ENCODE measurements at places on chromosomes 6 and 20. TPM values are rescaled to one million over a fixed set of nuclear protein-coding genes. Genes with fewer than 3 reads are reported as not detected.
A peak's percentile ranks its signal among the peaks of the same experiment; 100 is the strongest.

- no peak for DNase-seq
These were observed 104.9 kb downstream of the TCP11 start for GRCh38 chr6:35036059-35036827.

GRCh38 chr6:84763003-84763885, 1.2 kb downstream of the TBX18 start:
- peak; percentile 94 for DNase-seq

DNA sequence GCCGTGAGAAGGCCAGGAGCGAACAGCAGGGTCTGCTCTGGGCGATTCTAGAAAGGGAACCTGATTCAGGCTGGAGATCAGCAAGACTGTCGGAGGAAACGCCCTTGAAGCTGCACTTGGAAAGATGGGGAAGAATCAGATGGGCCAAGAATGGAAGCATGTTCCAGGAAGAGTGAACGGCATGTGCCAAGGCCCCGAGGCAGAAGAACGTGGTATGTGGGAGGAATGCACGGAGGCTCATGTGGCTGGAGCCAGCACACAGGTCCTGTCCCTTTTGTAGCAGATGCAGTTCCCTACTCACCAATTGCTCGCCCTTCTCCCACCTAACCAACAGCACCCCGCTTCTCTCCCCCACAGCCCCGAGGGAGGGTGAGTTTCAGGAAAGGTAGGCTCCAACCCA, 180.6 kb downstream of the TFAP2C start:
- DNase-seq = no peak

- DNase-seq = no peak
These were observed 72.0 kb upstream of the THEMIS start for GRCh38 chr6:127972815-127973214.

The BRPF3 gene
- total RNA-seq = 19.3 TPM

- DNase-seq = no peak
These were observed 48.4 kb downstream of the DHX35 start for GRCh38 chr20:39010496-39010895.

DNA sequence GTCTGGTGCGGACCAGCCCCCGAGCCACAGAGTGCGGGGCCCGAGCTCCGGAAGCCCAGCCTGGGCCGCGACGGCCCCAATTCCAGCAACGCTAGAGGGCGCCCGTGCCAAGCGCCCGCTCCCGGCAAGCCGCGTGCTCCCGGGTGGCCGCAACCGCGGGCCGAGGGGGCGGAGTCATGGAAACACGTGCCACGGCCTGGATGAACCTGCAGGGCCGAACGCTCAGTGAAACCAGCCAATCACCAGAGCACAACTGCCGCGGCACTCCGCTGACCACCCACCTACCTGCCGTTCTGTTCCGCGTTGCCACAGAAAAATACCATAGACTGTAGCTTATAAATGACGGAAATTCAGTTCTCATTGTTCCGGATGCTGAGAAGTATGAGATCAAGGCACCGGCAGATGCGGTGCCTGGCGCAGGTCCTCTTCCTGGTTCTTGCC, 85.7 kb upstream of the FOXC1 start:
- peak; percentile 27 for DNase-seq

- DNase-seq = no peak
These were observed 151.9 kb downstream of the CDKAL1 start for GRCh38 chr6:20686142-20686541.

DNA sequence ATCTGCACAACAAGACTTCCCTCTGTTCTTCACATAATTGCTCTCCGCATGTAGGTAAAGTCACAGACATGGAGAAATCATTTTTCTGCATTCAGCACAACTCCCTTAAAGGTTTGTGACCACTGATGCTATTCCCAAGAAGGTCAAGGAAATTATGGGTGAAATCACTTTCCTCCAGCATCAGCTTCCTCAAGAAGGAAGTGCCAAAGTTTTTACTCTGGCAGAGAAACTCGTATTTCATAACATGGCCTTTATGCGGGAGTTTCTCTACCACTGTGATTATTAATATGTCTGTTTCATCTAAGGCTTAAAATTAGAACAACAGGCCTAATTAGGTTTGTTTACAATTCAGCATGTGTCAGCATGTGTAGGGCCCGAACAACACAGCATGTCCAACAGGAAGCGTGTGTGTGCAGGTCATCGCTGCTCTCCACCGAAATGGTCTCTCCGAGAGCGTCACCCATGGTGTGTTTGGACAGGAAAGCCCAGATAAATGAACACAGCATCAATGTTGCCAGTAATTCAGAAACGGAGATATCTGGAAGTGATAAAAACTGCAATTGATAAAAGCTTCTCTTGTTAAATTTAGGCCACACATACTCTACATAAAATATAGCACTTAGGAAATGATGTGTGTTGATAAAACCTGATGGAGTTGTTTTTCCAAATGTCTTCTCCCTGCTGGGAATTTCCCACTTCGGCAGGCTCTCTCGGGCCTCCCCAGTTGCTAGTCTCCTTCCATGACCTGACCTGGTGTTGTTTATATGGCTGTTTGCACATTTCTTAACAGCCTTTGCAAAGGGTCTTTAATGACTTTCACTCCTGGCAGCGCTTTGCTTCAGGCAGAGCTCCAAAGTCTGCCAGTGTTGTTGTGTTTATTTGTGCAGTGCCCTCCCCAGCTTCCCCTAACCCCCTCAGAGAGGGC, 265.1 kb upstream of the CEP162 start:
- DNase-seq = no peak

DNA sequence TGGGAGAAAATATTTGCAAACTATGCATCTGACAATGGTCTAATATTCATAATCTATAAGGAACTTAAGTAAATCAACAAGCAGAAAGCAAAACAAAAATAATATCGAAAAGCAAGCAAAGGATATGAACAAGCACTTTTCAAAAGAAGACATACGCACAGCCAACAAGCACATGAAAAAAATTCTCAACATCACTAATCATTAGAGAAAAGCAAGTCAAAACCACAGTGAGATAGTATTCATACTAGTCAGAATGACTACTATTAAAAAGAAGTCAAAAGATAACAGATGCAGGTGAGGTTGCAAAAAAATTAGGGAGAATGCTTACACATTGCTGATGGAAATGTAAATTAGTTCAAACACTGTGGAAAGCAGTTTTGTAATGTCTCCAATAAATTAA, 410.2 kb downstream of the MMUT start:
- no peak for DNase-seq

- DNase-seq = no peak
These were observed 59.9 kb downstream of the KAT14 start for GRCh38 chr20:18197382-18198070.

The FABP7 gene
- total RNA-seq = not detected

The BTN1A1 gene
- total RNA-seq = not detected

The HNF4A gene
- total RNA-seq = not detected

DNA sequence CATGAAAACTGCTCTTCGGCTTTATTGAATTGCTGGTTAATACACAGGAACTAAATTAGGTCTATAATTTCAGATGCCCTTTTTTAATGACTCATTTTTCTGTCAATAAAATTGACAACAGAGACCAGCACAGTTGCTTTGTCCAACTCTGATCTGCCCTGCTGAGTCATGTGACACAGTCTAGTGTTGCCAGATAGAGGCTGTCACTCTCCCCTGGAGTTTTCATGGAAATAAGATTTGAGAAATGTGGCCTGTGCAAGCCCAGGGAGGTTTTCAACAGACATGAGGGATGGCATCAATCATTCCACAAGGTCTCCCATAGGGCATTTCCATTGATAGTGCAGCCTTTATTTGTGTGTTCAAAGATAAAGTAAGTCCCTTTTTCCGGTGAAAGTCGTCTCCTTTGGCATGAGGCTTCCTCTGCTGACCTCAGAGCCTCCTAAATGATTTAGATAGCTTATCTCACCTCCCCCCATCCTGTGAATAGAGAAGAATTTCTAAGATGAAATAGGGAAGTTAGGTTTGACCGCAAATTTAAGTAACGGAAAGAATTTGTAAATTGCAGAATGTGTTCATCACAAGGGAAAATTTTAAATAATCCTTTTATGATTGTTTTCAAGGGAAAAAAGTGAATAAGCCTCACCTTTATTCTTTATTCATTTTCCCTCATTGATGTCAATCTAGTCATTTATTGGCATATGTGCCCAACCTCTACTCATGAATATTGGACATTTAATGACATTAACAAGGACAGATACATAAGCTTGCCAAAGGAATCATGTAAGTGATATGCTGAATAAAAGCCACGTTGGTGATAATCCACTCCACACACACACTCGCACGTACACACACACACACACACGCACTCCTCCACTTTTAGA, 277.7 kb downstream of the ADGB start:
- peak; percentile 78 for DNase-seq

- no peak for DNase-seq
These were observed 333 bp upstream of the SMIM13 start for GRCh38 chr6:11093376-11093625.

DNA sequence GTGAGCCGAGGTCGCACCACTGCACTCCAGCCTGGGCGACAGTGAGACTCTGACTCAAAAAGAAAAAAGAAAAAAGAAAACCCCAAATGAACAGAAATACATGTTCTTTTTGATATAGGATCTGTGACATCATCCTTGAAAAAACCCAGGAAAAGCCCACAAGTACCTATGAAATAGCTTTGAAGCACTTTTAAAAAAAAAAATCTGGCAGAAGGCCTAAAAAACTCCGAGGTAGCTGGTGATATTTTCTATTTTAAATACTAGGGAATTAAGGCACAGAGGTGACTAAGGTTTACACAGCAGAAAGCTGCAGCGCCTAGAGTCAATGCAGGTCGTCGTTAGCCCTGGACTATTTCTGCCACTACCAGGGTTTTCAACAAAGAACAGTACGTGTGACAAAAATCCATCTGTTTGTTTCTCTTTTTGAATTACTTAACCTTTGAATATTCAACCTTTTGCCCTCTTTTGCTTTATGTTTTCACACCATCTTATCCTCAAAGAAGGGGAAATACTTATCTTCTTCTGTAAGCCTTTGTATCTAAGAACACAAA, 39.4 kb upstream of the EEF1A1 start:
- DNase-seq = no peak

The PTCHD4 gene
- total RNA-seq = 4.2 TPM

The KCNK17 gene
- not detected for total RNA-seq

GRCh38 chr20:52481443-52481842, 289.9 kb upstream of the ZFP64 start:
- DNase-seq = peak; percentile 83

DNA sequence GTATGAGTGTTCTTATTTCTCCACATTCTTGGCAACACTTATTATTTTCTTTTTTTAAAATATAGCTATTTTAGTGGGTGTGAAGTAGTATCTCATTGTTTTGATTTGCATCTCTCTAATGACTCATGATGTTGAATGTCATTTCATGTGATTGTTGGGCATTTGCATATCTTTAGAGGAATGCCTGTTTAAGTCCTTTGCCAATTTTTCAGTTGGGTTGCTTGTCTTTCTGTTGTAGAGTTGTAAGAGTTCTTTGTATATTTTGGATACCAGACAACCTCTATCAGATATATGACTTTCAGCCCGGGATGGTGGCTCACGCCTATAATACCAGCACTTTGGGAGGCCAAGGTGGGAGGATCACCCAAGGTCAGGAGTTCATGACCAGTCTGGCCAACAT, 5.1 kb upstream of the POPDC3 start:
- no peak for DNase-seq

The CRISP3 gene
- total RNA-seq = not detected

DNA sequence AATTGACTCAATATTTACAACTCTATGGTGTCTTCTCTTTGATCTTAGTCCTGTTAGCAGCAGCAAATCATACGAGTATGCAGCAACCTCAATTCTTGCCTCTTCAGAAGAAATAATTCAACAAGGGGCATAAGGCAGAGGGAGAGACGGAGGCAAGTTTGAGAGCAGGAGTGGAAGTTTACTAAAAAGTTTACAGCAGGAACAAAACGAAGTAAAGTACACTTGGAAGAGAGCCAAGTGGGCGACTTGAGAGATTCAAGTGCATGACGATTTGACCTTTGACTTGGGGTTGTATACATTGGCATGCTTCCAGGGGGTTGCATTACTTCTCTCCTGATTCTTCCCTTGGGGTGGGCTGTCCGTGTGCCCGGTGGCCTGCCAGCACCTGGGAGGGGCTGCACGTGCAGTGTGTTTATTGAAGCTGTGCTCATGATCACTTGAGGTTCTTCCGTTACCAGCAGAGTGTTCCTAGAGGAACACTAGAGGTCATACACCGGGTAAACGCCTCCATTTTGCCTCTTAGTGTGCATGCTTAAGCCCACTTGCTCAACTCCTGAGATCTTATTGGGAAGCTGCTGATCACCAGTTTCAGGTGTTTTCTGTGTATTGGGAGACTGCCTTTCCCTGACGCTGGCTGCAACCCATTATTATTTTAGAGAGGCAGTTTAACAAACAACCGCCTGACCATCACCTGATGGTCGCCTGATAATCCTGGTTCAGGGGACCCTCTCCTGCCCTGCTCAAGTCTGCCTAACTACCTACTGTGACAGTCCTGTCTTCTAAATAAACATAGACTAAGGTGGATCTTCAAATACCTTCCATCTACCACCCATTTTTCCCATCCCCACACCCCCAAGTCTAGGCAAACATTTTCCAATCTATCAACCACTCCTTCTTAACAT, 172.4 kb upstream of the MYLIP start:
- DNase-seq = peak; percentile 23

The RNF39 gene
- total RNA-seq = not detected

GRCh38 chr6:80667006-80667405, 560.5 kb downstream of the BCKDHB start:
- no peak for DNase-seq

The DLK2 gene
- total RNA-seq = 0.64 TPM

The RRAGD gene
- under 0.01 TPM for total RNA-seq

GRCh38 chr20:57826666-57827287, 117.0 kb upstream of the PMEPA1 start:
- DNase-seq = no peak

All from fibroblast of villous mesenchyme (primary cell).